Hepatocyte (in vitro differentiated cells): ENCODE measurements at places on chromosomes 1 and 21. TPM values are rescaled to one million over a fixed set of nuclear protein-coding genes. Genes with fewer than 3 reads are reported as not detected.

GRCh38 chr1:2556678-2557481 is 709 bp downstream of the TNFRSF14 start:
- no peaks in the 10 kb centered on the region for H3K27me3 ChIP-seq
- H3K4me3 ChIP-seq = no peak overlapping the region
- peaks cover 15% of the 10 kb centered on the region for H3K4me1 ChIP-seq
- no peaks in the 10 kb centered on the region for H3K36me3 ChIP-seq

ACTN2 gene
- total RNA-seq = 0.17 TPM in 1 of 2 replicates, not detected in the other

LMX1A gene
- total RNA-seq = not detected in 2 replicates

DPH2 gene
- 18.6 and 31.5 TPM in 2 replicates for total RNA-seq

IQGAP3 gene
- total RNA-seq = 4.2 and 5.2 TPM in 2 replicates

GRCh38 chr1:236345728-236346127 is 48.4 kb upstream of the EDARADD start:
- DNase-seq = no peak
- no peak overlapping the region for H3K27ac ChIP-seq
- no peak overlapping the region for H3K4me3 ChIP-seq
- H3K4me1 ChIP-seq = peaks cover 7% of the 10 kb centered on the region
- no peaks in the 10 kb centered on the region for H3K36me3 ChIP-seq

DNA sequence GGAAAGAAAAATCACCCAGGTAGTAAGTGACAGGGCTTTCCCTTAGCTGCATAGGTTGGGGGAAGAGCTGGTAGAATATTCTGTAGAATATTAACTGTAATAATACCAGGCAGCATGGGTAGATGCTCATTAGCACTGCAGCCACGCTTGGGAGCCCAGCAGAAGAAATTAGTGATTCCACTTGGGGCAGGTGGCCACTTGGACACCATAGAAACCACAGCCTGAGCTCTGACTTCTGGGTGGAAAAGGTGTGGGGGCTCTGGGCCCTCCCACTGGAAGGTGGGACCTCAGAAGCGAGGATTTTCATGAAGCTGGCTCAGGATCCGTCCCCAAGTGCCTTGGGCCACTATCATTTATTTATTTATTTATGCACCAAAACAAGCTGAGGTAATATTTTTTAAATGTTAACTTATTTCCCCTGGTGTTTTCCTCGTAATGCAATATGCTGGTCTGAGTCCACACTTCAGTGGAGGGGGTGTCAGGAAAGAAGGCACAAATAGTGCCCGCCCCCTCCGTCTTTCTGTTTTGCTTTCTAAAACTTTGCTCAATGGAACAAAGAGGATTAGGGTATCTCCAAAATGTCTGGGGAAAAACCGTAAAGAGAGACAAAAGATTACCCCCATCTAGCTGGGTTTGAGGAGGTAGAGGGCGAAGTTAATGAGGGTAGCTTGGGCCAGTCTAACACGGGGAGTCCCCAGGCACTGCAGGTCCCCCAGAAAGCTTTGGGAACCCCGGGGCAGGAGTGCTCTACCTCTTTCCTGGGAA is 75.2 kb upstream of the GADD45A start:
- no peak for DNase-seq
- H3K36me3 ChIP-seq = no peaks in the 10 kb centered on the region
- no peaks in the 10 kb centered on the region for H3K27me3 ChIP-seq

OR2M3 gene
- not detected in 2 replicates for total RNA-seq

DNA sequence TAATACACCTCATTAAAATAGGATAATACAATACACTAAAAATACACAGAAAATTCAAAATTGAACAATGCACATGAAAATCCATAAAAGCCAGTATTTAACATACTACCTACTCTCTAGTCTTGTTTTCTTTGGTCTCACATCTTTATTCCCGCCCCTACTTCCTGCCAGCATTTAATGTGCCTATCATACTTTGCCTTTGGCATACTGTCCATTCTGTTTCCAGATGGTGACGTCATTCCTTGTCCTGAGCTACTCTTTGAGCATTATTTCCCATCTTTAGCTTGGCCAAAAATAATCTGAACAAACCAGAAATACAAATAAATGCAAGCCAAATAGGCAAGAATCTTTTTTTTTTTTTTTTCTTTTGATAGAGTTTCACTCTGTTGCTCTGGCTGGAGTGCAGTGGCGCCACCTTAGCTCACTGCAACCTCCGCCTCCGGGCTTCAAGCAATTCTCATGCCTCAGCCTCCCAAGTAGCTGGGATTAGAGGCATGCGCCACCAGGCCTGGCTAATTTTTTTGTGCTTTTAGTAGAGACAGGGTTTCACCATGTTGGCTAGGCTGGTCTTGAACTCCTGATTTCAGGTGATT is 4.4 kb downstream of the HFM1 start:
- no peak for DNase-seq
- H3K4me1 ChIP-seq = no peaks in the 10 kb centered on the region
- no peaks in the 10 kb centered on the region for H3K27me3 ChIP-seq
- no peaks in the 10 kb centered on the region for H3K36me3 ChIP-seq
- H3K27ac ChIP-seq = no peak overlapping the region
